ENCODE measurements at places on chromosomes 6 and 20.

GRCh38 chr20:62691487-62691886 is 17.1 kb upstream of the NTSR1 start:
- no peak for DNase-seq

- no peak for DNase-seq
Observed at GRCh38 chr6:147058786-147059385, 145.3 kb upstream of the STXBP5 start.

- no peak for DNase-seq
Observed at GRCh38 chr6:149809798-149810197, 54.4 kb downstream of the LRP11 start.

GRCh38 chr6:35449287-35449881 is 2.8 kb upstream of the FANCE start:
- DNase-seq: peak; percentile 75

DNA sequence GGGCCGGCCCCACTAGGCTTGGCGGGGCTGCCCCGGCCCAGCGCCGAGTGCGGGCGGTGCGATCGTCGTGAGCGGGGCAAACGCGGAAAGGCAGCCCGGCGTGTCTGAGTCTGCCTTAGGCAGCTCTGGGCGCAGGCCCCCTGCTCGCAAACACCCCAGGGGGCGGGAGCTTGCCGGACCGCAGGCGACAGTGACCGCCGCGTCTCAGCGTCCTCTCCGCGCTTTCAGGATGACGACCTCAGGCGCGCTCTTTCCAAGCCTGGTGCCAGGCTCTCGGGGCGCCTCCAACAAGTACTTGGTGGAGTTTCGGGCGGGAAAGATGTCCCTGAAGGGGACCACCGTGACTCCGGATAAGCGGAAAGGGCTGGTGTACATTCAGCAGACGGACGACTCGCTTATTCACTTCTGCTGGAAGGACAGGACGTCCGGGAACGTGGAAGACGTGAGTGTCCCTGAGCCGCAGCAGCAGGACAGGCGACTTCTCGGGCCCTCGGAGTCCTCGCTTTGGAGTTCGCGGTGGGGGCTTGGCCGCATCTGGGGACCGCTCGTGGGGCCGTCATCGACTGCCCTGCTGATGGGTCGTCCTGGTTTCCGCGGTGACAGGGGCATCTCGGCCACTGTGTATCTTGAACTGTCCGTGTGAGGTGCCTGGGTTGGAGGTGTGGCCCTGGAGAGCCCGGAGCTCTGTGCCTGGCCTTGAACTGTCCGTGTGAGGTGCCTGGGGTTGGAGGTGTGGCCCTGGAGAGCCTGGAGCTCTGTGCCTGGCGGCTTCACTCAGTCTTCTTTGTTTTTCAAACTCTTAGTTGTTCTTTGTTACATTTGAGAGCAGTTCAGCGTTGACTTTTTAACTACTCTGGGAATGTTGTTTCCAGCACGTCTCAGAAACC is 786 bp downstream of the ADRM1 start:
- peak; percentile 28 for DNase-seq

DNA sequence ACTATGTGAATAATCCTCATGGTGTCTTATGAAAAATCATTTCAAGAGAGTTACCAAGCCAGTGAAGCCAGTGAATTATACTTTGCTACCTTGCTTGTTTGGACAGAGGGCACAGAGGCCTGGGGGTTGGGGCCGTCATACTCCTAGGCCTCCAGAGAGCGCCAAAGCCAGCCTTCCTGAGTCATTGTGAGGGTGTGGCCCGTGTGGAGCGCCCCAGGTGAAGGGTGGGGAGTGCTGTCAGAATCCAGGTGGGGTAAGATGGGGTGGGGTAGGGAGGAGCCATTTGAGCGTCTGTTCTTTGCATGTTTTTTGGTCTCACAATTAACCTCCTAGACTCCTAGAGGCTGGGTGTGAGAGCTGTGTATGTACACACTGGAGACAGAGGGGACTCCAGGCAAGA is 71.1 kb downstream of the PERP start:
- DNase-seq: peak; percentile 39

DNA sequence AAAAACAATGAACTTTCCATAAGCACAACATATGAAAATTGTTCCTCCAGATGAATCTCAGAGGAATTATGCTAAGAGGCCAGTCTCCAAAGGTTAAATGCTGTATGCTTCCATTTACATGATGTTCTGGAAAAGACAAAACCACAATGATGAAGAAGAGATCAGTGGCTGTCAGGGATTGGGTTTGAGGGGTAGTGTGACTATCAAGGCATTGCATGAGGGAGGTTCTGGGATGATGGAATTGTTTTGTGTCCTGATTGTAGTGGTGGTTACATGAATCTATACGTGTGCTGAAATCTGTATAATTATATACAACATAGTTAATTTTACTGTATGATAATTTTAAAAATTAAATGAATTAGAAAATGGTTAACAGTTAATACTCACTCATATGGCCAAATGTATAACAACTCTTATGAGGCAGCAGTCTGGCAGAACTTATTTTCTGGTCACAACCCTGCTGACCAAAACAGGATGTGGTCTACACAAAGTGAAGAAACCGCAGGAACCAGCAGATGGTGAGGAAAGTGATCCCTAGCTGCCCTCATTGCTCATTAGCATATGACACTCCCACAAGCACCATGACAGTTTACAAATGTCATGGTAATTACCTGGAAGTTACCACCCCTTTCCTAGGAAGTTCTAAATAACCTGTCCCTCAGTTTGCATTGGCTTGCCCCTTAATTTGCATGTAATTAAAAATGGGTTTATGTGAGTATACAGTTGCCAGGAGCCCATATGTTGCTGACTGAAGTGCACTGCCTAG is 31.9 kb downstream of the NSFL1C start:
- peak; percentile 10 for DNase-seq

DNA sequence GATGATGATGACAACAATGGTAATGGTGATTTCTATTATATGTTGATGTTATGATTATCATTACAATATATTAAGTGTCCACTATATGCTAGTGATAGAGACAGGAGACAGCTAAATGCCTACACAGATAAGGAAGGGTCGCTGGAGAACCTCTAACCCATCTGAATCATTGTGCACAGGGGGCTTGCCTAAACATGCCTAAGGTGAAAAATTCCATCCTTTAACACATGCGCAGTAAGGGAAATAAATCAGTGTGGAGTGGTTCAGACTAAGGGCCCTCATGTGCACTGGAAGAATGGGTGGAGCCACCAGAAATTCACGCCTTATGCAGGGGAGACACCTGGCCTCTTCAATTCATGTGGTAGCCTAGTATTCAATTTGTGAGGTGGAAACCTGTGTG is 120.4 kb downstream of the TPBG start:
- DNase-seq: no peak

GRCh38 chr6:49563006-49563886 is 12.8 kb downstream of the C6orf141 start:
- no peak for DNase-seq

GRCh38 chr20:45355209-45356084 is 7.2 kb upstream of the SDC4 start:
- DNase-seq: peak; percentile 57

DNA sequence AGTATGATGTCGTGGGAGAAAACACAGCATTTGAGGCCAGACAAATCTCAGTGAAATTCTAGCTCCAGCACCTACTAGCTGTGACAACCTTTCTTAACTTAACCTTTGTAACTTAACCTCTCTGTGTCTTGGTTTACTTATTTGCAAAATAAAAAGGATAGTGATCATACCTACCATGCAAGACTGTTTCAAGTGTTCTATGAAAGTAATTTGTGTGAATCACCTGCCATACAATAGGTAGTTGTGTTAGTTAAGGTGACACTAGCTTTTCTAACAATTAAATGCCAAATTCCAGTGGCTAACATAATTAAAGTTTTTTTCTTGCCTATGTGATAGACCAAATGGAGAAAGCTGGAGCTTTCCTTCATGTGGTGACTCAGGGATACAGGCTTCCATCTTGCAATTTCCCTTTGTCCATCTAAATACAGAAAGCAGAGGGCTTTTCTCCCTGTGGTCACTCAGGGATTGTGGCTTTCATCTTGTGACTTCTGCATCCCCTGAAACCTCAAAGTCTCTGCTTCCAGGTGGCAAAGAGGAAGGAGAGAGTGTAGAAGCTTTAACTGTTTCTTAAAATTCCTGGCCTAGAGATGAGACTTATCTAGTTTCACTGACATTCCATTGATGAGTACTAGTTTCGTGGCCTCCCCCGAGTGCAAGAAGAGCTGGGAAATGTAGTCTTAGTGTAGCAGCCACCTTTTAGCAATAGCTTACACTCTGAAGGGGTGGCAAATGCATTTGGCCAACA is 311.4 kb downstream of the CLIC5 start:
- DNase-seq: no peak

DNA sequence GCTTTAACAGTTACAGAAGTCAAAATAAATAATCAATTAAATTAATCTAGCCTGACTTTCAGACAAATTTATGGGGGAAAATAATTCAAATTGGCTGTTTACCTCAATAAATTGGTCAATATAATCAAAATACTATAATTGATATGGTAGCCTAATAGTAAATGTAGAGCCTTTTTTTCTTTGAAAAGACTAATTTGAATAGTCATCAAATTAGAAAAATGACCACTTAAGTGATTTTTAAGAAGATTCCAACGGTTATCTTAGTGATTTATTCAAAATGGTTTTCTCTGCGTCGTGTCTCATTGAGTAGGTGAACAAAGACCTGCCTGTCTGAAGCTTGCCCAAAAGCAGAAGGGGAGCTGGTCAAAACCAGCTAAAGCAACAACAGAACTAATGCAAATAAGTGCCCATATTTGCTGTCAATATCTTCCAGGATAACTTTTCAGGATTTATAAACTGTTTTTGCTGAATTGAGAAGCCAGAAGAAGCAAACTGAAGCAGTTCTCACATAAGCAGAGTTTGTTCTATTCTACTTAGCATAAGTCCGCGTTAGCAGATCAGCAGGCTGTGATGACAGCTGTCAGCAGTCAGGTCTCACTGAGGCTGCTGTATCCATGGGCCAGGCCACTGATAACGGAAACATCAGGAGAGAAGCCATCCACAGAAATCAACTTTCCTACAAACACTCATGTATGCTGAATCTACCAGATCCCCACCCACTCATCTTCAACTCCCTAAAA is 7.0 kb downstream of the RCAN2 start:
- DNase-seq: no peak

DNA sequence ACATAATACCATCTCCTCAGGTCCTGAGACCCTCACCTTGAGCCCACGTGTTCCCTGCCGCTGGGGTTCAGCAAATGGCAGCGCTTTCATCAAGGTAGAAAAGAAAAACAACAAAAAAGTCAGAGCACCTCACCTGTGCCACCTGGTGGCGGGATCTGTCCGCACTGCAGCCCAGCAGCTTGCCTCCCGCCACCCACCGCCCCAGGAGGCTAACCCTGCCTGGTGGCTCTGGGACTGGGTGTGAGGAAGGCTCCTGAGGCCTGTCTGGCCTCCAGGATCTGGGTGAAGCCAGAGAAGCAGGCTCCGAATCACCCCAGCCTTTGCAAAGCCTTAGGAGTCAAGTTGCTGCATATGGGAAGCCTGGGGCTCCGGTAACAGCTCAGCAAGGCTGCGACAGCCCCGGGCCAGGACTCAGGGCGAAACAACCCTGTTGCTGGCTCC is 270.8 kb downstream of the BMP7 start:
- DNase-seq: peak; percentile 13

DNA sequence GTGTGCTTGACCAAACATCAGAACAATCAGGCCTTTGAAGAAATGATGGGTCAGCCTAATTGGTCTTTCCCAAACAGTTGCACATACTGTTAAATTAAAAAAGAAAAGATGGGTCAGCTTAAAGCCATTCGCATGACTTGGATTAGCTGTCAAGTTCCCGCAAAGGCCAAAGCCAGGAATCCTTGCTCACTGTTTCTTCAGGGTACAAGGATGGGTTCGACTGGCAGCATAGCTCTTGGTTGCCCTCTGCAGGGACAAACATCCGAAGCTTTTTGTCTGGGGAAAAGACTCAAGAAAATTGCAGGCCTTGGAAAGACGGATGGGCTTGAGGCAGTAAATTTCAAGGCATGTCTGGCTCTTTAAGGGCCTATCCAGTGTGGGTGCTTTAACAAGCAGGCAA is 168.0 kb downstream of the HDGFL1 start:
- peak; percentile 44 for DNase-seq

DNA sequence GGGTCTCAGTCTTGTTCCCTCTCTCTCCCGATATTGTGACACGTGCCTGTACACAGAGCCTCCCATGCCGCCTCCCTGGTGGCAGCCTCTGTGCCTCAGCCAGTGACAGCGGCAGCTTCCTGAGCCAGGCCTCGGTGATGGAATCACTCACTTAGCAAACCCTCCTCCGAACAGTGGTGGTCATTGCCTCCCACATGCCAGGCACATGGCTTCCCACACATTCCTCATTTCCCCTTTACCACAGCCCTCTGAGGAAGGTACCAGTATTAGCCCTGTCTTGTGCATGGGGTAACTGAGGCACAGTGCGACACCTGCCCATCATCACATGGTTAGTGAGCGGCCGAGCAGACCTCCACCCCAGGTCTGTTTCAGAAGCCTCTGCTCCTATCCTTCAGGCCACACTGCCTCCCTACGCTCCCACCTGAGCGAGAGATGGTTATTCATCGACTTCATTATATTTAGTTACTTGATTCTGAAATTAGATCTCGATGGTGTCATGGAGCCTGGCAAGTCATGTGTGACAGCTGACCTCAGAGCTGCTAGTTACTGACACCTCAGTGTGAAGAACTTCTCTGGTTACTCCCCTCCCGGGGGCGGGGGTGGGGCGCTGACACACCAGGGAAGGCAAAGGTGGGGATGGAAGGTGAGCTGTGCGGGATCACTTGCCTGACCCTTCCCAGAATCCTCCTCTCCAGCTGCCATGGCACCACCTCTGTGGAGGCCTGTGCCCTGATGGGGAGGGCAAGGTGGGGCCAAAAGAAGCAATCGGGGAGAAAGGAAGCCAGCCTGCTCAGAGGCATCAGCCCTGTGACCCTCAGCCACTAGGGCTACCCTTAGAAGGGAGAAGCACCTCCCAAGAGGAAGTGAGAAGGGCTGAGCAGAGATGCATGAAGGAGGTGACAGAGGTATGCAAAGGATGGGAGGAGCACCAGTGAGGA is 17.9 kb downstream of the MDGA1 start:
- no peak for DNase-seq

- no peak for DNase-seq
Observed at GRCh38 chr6:10413850-10414738, 780 bp downstream of the TFAP2A start.

DNA sequence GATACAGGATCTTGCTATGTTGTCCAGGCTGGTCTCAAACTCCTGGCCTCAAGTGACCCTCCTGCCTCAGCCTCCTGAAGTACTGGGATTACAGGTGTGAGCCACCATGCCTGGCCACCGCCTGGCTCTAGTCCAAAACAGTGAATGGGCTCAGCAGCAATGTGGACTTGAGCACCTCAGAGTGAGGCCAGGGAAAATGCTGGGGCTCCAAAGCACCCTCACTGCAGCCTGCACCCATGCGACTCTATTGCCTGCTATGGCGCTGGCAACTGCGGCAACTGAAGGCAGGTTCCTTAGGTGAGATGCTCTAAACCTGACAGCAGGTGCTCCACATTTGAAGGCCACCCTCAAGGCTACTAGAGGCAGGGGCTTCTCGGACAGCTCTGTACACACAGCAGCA is 26.5 kb downstream of the MAP1LC3A start:
- no peak for DNase-seq

- DNase-seq: no peak
Observed at GRCh38 chr20:11808841-11809240, 108.9 kb upstream of the BTBD3 start.

GRCh38 chr6:10184371-10185227 is 230.3 kb downstream of the TFAP2A start:
- no peak for DNase-seq

- no peak for DNase-seq
Observed at GRCh38 chr6:128822271-128822670, 60.7 kb upstream of the LAMA2 start.
